ENCODE measurements at places on chromosomes 6 and 20.
A peak's percentile ranks its signal among the peaks of the same experiment; 100 is the strongest.

- DNase-seq = no peak
These were observed 20.2 kb upstream of the TTK start for GRCh38 chr6:79984261-79984660.

DNA sequence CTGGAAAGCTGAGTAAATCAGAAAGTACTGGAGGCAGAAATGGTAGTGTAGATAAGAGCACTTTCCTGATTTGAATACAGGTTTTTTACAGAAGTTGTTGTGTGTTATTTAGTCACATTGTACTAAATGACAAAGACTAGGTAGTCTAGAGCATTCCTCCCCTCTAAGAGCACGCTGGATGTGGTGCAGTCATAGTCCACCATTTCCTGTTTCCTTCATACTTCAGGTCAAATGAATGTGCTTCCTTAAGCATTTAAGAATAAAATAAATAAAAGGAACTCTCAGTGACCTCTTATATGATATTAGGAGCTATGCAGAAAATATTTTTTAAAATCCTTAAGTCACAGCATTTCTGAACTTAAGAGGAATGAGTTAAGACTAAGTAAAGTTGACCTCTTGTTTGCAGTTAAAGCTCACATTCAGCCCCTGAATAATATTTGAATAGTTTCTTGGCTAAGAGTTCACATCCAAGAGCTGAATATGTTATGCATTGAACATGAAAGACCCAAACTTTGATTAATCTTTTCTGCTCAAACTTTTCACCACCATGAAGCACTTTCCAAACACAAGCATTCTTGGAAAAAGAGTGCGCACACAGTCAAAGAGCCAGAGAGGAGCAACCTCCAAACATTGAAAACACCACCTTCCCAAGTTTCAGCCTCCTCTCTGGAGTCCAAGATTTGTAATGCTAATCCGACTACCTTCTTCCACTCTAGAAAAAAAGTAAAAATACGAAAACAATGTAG is 53.4 kb upstream of the TMEM30A start:
- no peak for DNase-seq

DNA sequence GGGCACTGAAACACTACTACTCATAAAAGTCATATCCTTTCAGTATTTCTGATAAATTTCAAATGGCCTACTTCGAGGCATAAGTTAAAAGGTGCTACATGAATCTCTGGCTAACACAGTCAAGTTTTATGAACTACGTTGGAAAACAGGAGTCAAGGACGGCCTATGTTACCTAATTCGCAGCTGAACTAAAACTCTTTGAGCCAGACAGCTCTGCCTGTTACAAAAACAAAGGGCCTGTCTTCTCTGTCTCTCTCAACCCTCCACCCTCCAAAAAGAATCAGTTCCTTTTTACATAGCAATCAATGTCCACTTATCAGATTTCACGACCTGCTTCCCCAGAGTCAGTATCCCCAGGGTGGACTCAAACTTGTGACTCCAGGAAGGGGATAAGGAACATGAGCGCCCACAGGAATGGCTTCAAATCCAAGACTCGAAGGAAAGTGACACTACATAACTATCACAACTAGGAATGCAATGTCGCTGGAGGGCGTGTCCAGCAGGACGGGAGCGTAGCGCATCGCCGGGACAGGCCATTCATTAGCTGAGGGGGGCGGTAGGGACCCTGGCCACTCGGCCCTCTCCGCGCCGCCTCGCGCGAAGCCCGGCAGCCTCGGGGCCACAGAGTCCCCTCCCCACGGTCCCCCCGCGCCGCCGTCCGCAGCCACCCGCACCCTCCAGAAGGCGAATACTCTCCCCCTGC is 591 bp downstream of the IBTK start:
- DNase-seq = peak; percentile 78

DNA sequence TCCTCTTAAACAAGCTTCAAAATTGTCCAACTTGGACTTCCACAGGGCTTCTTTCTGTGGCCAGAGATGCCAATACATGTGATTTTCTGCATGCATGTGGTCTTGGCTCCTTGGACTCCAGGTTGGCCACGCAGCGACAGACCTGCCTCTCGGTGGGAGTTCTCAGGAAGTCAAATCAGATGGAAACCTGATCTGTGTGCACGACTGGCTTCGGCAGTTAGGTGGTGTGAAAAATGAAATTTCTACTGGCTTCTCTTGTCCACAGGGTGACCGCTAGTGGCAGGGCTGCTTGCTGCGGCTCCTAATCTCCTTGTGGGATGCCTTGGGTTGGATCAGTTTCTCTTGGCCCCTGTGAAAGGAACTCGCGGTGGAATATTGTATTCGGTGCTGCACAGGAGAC is 57.3 kb downstream of the PHACTR3 start:
- DNase-seq = no peak

GRCh38 chr20:25553819-25554296 is 31.5 kb downstream of the NINL start:
- DNase-seq = peak; percentile 77

- no peak for DNase-seq
These were observed 113.4 kb downstream of the EYA2 start for GRCh38 chr20:47007826-47008655.

- DNase-seq = no peak
These were observed 143.5 kb upstream of the AFDN start for GRCh38 chr6:167683028-167683862.

DNA sequence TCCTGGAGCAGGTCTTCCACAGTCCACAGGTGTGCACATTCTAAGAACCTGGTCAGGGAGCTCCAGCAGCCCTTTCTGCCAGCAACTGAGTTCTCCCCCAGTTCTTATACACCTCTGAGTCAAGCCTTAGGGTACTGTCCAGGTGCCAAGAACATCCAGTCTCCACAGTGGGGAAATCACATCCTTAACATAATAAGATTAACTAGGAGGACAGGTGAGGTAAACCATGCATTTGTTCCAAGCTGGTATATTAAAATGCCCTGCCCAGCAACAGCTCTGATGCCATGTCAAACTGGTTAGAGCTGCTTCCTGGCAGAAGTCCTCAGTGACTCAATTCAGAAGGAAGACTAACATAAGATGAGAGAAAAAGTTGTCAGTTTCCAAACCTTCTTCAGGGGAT is 303.9 kb upstream of the SGK1 start:
- peak; percentile 20 for DNase-seq

GRCh38 chr6:79385333-79385732 is 150.9 kb upstream of the HMGN3 start:
- DNase-seq = no peak

DNA sequence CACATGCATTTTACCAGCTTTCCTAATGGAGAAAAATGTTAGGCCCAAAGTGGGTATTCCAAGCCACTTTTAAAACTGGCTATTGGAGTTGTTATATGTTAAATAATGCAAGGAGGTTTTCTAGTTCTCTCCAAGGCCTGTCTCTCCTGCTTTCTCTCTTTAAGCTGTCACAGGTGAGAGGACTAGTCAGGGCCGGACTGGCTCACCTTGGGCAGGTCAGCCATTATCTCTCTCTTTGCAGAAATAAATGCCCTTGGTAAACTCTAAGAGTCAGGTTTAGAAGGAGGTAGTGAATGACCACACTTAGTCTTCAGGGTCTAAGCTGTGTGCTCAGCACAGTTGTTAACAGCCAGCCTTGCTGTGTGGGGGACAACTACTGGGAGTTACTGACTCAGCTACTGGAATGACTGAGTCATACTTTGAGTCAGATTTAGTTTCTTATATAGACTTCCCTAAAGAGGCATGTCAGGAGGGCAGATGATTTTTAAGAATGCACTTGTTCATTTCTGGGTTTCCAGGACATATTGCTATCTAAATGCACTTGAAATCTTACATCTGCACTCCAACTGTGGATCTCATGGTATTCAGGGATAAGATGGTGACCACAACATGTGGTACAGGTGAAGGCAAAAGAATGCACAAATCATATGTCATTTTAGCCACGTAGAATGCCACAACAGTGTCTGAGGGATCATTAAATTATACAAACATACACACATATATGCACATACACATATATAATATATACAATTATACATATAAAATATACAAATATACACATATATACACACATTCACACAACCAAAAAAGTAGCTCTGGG is 719.4 kb downstream of the EPM2A start:
- peak; percentile 84 for DNase-seq

- no peak for DNase-seq
These were observed 3.7 kb downstream of the JPH2 start for GRCh38 chr20:44183282-44183681.

DNA sequence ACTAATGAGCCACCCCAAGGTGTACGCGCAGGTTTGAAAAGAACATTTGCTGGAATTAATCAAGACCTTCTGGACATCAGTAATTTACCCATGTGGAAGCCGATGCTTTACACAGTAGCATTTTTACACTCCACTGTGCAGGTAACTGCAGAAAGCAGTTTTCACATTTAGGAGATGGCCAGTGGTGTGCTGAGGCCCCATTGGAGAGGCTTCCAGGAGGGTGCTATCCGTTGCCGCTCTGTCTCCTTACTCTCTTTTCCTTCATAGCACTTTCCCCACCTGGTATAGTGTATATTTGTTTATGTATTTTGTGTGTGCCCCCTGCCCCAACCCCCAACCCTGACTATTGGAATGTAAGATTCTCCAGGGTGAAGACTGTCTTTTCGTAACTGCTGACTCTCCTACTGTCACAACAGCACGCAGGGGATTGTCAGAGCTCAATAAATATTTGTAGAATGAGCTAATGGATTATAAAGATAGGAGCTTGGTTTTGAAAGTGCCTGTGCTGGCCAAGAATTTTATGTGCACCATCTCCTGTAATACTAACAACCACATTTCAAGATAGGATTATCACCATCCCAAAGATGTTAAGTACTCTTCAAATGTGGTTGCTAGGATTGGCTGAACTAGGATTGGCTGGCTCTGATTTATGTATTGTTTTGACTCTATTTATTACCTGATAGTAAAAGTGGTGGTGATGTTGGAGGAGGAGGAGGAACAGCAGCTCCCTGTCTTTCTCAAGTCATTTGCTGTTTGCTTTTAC is 74.0 kb upstream of the GLP1R start:
- no peak for DNase-seq

GRCh38 chr6:37931066-37931465 is 111.5 kb downstream of the ZFAND3 start:
- DNase-seq = no peak

DNA sequence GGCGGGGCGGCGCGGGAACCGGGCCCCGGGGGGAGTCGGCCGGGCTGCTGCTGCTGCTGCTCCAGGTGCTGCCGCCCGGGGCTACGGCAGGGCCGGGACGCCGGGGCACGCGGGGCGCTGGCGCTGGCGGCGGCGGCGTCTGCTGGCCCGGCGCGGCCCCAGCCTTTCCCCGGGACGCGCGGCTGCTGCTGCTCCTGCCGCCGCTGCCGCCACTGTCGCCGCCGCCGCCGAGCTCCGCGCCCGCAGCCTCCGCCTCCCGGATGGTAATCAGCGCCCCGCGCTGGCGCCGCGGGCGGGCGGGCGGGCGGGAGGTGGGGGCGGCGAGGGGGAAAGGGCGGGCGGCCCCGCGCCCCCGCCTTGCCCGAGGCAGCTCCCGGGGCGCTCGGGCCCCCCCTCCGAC is 306 bp downstream of the EBF4 start:
- peak; percentile 56 for DNase-seq
